ENCODE measurements at places on chromosomes 13 and 19.

DNA sequence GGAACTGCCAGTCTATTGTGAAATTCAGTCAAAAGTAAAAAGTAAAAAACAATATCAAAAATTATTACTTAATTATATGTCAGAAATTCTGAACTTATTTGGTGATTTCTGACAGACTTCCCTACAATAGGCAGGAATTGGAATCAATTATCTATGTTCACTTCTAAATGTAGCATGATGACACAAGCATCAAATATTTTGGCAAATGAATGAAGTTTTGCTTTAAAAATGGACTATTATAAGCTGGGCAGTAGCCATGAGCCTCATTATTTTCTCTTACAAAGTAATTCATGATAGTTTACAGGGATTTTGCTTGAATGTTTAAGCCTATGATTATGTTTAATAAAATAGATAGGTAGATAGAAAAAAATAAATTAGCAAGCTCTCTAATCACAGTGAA is 582.6 kb downstream of the SLITRK6 start:
- no peaks in the 10 kb centered on the region for H3K27me3 ChIP-seq
- no peaks in the 10 kb centered on the region for H3K36me3 ChIP-seq
- H3K27ac ChIP-seq = no peak overlapping the region
- no peak for DNase-seq

GRCh38 chr19:1780272-1780958 is 27.1 kb downstream of the ONECUT3 start:
- peaks cover 36% of the 10 kb centered on the region for H3K27me3 ChIP-seq
- H3K36me3 ChIP-seq = no peaks in the 10 kb centered on the region
- DNase-seq = no peak
- no peak overlapping the region for H3K27ac ChIP-seq

GRCh38 chr19:18439025-18439909 is 1.3 kb upstream of the ISYNA1 start:
- H3K36me3 ChIP-seq = no peaks in the 10 kb centered on the region
- no peak for DNase-seq
- no peaks in the 10 kb centered on the region for H3K27me3 ChIP-seq

- no peaks in the 10 kb centered on the region for H3K27me3 ChIP-seq
- no peaks in the 10 kb centered on the region for H3K36me3 ChIP-seq
- no peak for DNase-seq
Observed at GRCh38 chr13:41582027-41582463, 124.7 kb downstream of the RGCC start.

- no peak overlapping the region for H3K4me3 ChIP-seq
- H3K36me3 ChIP-seq = no peaks in the 10 kb centered on the region
- H3K4me1 ChIP-seq = no peaks in the 10 kb centered on the region
Observed at GRCh38 chr13:85314686-85315085, 484.5 kb downstream of the SLITRK6 start.

GRCh38 chr19:46386151-46386550 is 27.2 kb downstream of the CCDC8 start:
- no peak overlapping the region for H3K4me3 ChIP-seq
- no peak overlapping the region for H3K27ac ChIP-seq
- DNase-seq = no peak

GRCh38 chr13:72004246-72004645 is 137.2 kb upstream of the DACH1 start:
- H3K36me3 ChIP-seq = no peaks in the 10 kb centered on the region
- no peaks in the 10 kb centered on the region for H3K4me1 ChIP-seq
- no peak for DNase-seq
- no peaks in the 10 kb centered on the region for H3K27me3 ChIP-seq

GRCh38 chr19:40225440-40226305 is 816 bp downstream of the CCNP start:
- H3K27me3 ChIP-seq = no peaks in the 10 kb centered on the region
- no peaks in the 10 kb centered on the region for H3K36me3 ChIP-seq
- H3K4me3 ChIP-seq = peak overlapping the region; percentile 25

DNA sequence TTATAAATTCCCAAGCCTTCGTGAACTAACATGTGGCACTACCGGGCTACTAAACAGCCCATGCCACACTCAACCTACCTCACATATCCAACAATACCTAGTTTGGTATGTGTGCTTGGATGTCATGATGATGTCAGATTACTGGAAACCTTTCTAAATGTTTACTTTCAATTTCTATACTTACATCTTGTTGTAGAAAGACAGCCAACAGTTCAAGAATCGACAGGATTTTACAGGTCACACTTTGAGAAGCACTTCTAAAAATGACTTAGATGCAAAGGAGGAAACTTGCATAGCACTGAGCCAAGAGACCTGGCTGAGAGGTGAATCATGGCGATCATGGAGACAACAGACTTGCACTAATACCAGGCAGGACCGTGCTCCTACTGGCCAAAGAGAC is 209.9 kb downstream of the COL4A1 start:
- H3K4me1 ChIP-seq = no peaks in the 10 kb centered on the region
- H3K27me3 ChIP-seq = no peaks in the 10 kb centered on the region
- H3K36me3 ChIP-seq = no peaks in the 10 kb centered on the region
- H3K27ac ChIP-seq = no peak overlapping the region
- no peak for DNase-seq

GRCh38 chr13:80477661-80478443 is 136.9 kb upstream of the SPRY2 start:
- no peak overlapping the region for H3K4me3 ChIP-seq
- no peak overlapping the region for H3K27ac ChIP-seq
- H3K27me3 ChIP-seq = no peaks in the 10 kb centered on the region
- H3K36me3 ChIP-seq = no peaks in the 10 kb centered on the region
- no peaks in the 10 kb centered on the region for H3K4me1 ChIP-seq

DNA sequence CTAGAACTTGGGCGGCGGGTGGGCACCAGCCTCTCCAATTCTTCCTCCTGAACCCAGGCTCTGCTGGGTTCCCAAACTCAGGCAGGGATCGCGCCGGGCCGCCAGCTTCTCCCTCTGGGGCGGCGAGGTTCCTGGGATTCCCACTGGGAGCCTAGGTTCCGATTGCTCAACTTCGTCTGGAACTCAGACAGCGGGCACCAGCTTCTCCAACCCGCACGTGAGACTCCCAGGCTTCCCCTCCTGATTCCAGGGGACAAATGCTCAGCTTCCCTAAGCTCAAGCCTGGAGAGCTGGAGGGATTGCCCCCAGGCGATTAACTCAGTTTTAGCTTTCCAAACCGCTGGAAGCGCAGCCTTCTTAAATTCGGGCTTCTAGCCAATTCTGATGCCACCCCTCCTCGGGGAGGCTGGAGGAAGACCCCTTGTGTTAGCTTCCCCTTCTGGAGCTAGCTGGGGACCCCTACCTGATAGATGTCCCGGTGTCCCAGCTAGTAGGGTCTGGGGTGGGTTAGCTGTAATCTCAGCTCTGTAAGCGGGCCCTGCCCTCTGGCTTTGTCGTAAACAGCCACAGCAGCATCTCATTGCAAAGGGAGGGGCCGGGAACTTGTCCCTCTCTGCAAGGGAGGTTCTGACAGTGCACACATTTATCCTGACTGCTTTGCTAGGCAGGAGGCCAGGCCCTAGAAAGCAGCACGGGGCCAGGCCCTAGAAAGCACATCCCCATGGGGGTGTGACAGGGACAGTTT is 671 bp downstream of the MCOLN1 start:
- peaks cover 16% of the 10 kb centered on the region for H3K36me3 ChIP-seq
- peak overlapping the region; percentile 47 for H3K27ac ChIP-seq
- peaks cover 12% of the 10 kb centered on the region for H3K4me1 ChIP-seq
- no peak for DNase-seq
- H3K27me3 ChIP-seq = no peaks in the 10 kb centered on the region

GRCh38 chr13:79336966-79337365 is 69.1 kb downstream of the RBM26 start:
- DNase-seq = no peak
- no peaks in the 10 kb centered on the region for H3K4me1 ChIP-seq

DNA sequence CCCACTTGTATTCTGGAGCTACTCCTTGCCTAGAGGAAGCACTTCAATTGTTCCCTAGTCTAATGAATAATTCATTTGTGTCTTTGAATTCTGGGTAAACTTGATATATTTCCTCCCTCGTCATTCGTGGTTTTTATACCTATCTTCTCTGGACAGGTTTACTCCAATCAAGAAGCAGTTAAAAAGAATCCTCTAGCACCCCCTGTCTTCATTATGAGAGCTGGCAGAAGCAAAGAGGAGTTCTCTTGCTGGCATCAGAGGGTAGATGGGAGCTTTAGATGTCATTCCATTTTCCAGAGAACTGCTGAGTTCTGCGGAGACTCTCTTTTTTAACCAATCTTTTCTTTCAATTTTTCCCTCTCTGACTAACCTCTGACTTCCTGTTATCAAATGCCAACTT is 627.7 kb downstream of the FGF9 start:
- H3K4me1 ChIP-seq = no peaks in the 10 kb centered on the region
- H3K36me3 ChIP-seq = no peaks in the 10 kb centered on the region
- H3K27ac ChIP-seq = no peak overlapping the region
- H3K4me3 ChIP-seq = no peak overlapping the region
- no peaks in the 10 kb centered on the region for H3K27me3 ChIP-seq

GRCh38 chr13:75635828-75636435 is at the start of gene LMO7:
Gene LMO7 (plus strand): TSS chr13:75636330. CDS start chr13:75636658, 328 bp downstream.
- peak within 1 kb of the TSS; percentile 87 for H3K27ac ChIP-seq
- no peaks in the 10 kb centered on the region for H3K4me1 ChIP-seq
- H3K4me3 ChIP-seq = peak within 1 kb of the TSS; percentile 78
- no peaks in the 10 kb centered on the region for H3K27me3 ChIP-seq
- DNase-seq = peak; percentile 74
- no peaks in the 10 kb centered on the region for H3K36me3 ChIP-seq

GRCh38 chr19:50882188-50882587 is 8.9 kb downstream of the KLK2 start:
- no peak for DNase-seq
- no peaks in the 10 kb centered on the region for H3K4me1 ChIP-seq
- H3K27me3 ChIP-seq = no peaks in the 10 kb centered on the region
- H3K4me3 ChIP-seq = no peak overlapping the region
- H3K27ac ChIP-seq = peak overlapping the region; percentile 20

- no peaks in the 10 kb centered on the region for H3K36me3 ChIP-seq
- no peaks in the 10 kb centered on the region for H3K4me1 ChIP-seq
- H3K4me3 ChIP-seq = no peak overlapping the region
- no peak for DNase-seq
- H3K27me3 ChIP-seq = no peaks in the 10 kb centered on the region
- no peak overlapping the region for H3K27ac ChIP-seq
Observed at GRCh38 chr19:33075519-33075918, 5.5 kb upstream of the GPATCH1 start.

DNA sequence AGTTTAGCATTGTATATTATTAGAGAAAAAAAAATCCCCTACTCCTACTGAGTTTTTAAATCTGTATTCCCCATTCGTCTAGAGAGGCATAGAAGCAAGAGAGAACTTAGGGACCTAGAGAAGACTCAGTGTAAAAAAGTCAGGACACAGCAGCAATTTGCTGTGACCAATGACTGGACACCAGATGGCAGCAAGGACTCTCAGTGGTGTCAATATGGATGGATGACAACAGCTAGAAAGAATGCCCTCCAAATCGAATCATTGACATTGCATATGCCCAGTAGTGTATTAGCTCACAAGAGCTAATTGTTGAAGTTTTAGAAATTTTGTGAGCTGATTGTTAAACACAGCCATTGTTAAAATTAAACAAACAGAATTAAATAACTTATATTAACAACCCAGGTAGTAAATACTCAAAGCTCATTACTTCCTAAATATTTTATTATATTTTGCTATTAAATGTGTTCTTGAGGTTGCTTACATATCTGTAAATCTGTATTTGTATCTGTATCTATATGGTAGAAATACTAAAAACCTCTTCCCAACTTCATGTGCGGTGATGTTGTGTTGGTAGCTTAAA is 43.9 kb downstream of the SIAH3 start:
- no peaks in the 10 kb centered on the region for H3K27me3 ChIP-seq
- no peaks in the 10 kb centered on the region for H3K36me3 ChIP-seq
- DNase-seq = peak; percentile 28
- no peak overlapping the region for H3K4me3 ChIP-seq
- no peak overlapping the region for H3K27ac ChIP-seq

GRCh38 chr19:10625762-10626138 is 397 bp downstream of the SLC44A2 start:
- no peaks in the 10 kb centered on the region for H3K4me1 ChIP-seq
- H3K27ac ChIP-seq = peak overlapping the region; percentile 86
- no peaks in the 10 kb centered on the region for H3K27me3 ChIP-seq
- DNase-seq = no peak
- peak overlapping the region; percentile 79 for H3K4me3 ChIP-seq

GRCh38 chr13:35164324-35164932 is 222.4 kb downstream of the NBEA start:
- H3K4me1 ChIP-seq = no peaks in the 10 kb centered on the region
- H3K27me3 ChIP-seq = no peaks in the 10 kb centered on the region
- DNase-seq = no peak
- H3K36me3 ChIP-seq = no peaks in the 10 kb centered on the region

- DNase-seq = no peak
- no peaks in the 10 kb centered on the region for H3K4me1 ChIP-seq
- H3K36me3 ChIP-seq = no peaks in the 10 kb centered on the region
- no peak overlapping the region for H3K27ac ChIP-seq
- H3K4me3 ChIP-seq = no peak overlapping the region
- no peaks in the 10 kb centered on the region for H3K27me3 ChIP-seq
Observed at GRCh38 chr19:44817725-44818465, 9.0 kb downstream of the BCAM start.

GRCh38 chr13:81048026-81048461 is 707.1 kb upstream of the SPRY2 start:
- no peak overlapping the region for H3K27ac ChIP-seq
- no peaks in the 10 kb centered on the region for H3K36me3 ChIP-seq
- no peak overlapping the region for H3K4me3 ChIP-seq
- no peaks in the 10 kb centered on the region for H3K4me1 ChIP-seq
- no peaks in the 10 kb centered on the region for H3K27me3 ChIP-seq

GRCh38 chr13:44765001-44765471 is 188.9 kb upstream of the TSC22D1 start:
- H3K27ac ChIP-seq = no peak overlapping the region
- no peak overlapping the region for H3K4me3 ChIP-seq

- H3K4me1 ChIP-seq = no peaks in the 10 kb centered on the region
- no peak overlapping the region for H3K4me3 ChIP-seq
- no peak overlapping the region for H3K27ac ChIP-seq
- no peaks in the 10 kb centered on the region for H3K36me3 ChIP-seq
- H3K27me3 ChIP-seq = peaks cover 2% of the 10 kb centered on the region
Observed at GRCh38 chr13:29484796-29485195, 110.7 kb downstream of the SLC7A1 start.

- H3K4me1 ChIP-seq = no peaks in the 10 kb centered on the region
- peaks cover 25% of the 10 kb centered on the region for H3K36me3 ChIP-seq
- H3K27me3 ChIP-seq = no peaks in the 10 kb centered on the region
- H3K27ac ChIP-seq = no peak overlapping the region
Observed at GRCh38 chr19:9296336-9296735, 13.3 kb downstream of the ZNF699 start.

GRCh38 chr13:48559638-48560320 is 26.9 kb upstream of the RCBTB2 start:
- no peaks in the 10 kb centered on the region for H3K4me1 ChIP-seq
- H3K27ac ChIP-seq = no peak overlapping the region
- H3K4me3 ChIP-seq = no peak overlapping the region
- DNase-seq = no peak
- H3K27me3 ChIP-seq = no peaks in the 10 kb centered on the region
